ENCODE measurements at places on chromosomes 3 and 15.

DNA sequence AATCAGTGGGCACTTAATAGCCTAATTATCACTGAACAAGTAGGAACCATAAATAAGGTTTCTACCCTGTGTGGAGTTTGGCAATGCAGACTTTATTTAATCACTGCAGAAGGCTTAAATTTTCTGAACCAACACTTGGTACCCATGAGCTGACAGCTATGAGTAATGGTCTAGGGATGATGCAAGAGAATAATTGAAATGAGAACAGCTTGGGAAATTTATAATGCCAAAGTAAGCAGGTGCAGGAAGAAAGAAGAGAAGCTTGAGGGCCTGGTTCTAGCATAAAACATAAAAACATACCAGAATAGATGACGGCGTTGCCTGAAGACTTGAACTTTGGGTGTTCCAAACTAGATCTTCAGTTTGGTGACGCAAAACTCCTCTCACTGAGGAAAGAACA, 67.0 kb downstream of the IMPG2 start:
- no peak for DNase-seq

DNA sequence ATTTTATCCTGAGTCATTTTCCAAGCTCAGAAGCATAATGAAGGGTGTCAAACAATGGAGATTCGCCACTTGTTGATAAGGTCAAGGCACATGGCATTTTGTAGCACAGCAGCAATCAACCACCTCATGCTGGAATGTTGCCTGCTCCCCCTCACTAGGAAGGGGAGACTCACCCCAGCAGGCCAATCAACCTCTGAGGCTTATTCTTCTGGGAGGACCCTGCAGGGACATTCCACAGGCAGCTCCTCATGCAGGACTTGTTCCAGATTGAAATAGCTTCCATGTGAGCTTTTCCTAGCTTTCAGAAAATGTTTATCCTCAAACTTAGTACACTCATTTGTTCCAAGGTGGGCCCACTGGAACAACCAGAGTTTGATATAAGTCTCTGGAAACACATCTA, 77.6 kb downstream of the SSR3 start:
- DNase-seq, result no peak

- DNase-seq, result no peak
Observed at GRCh38 chr15:65887565-65887964, 18.3 kb downstream of the RAB11A start.

- DNase-seq, result no peak
Observed at GRCh38 chr15:64911311-64912186, at the start of gene ANKDD1A. Gene ANKDD1A, plus strand, starts transcription at chr15:64911902. Its CDS starts 29 bp downstream, at chr15:64911931.

DNA sequence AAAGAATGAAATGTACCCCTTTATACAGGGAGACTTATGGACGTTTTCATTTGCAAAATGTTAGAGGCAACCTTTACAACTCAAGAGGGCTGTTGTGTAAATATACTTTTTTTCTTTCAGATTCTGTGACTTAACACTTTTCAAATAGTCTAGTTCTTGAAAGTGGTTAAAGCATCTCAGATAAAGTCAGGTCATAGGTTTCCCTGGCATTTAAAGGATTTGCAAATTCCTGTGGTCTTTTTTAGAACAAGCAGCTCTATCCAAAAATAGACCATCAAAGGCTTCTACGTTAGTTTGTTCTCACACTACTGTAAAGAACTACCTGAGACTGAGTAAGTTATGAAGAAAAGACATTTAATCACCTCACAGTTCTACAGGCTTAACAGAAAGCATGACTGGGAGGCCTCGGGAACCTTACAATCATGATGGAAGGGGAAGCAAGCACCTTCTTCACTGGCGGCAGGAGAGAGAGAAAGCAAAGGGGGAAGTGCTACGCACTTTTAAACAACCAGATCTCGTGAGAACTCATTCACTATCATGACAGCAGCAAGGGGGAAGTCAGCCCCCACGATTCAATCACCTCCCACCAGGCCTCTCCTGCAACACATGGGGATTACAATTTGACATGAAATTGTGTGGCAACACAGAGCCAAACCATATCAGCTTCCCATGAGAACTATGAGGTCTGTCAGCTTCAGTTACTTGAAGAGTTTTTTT, 23.3 kb upstream of the GABRR3 start:
- DNase-seq, result no peak

DNA sequence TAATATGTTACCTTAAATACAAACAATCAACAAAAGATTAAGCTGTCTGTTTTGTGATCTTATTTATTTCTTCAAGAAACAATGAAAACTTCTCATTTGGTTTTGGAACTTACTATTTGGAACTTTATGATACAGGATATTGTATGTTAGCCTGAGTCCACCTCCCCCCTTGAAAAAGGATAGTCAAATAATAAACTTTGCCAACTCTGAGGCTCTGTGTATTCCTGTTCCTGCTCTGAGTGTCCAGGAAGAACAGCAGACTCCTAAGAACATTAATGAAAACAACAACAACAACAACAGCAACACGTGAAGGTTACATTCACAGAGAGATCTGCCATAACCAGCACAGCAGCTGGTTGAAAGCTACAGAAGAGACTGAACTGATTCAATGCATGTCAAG, 108.1 kb upstream of the AADACL2 start:
- DNase-seq, result no peak

GRCh38 chr3:99114565-99115291, 213.2 kb upstream of the DCBLD2 start:
- no peak for DNase-seq

DNA sequence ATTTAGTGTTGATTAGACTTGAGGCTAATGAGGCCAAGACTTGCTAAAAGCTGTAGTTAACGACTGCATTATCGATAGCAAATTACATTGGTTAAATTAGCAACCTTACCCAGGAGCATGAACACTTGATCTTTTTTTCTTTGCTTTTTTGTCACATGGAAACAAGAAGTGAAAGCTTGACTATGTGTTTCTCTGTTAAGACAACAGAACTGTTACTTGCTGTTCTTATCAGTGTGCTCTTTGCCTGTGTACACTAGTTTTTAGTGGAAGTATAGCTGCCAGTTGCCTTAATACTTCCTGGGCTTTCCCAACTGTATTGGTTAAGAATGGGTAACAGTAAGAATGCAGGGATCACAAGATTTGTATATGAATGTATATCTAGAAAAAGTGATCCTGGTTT, 625.5 kb downstream of the NAALADL2 start:
- DNase-seq, result no peak

DNA sequence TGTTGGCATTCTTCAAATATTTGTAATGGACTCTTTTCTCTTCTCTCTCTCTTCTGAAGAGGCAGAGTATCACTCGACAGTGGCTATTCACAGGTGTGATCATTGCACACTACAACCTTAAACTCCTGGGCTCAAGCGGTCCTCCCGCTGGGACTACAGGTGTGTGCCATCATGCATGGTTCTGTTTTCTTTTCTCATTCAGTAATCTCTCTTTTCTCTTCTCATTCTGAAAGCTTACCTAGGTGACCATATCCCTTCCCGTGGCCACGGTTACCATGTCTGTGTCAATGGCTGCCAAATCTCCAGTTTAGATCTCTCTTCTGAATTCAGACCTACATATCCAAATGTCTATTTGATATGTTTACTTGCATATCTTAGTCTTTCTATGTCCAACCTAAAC, 96.3 kb downstream of the SOX2 start:
- DNase-seq, result no peak

- DNase-seq, result no peak
Observed at GRCh38 chr3:146421819-146422759, 47.3 kb downstream of the PLSCR2 start.
